Epithelial cell of proximal tubule (primary cell): ENCODE measurements at places on chromosomes 3 and 15.

DNA sequence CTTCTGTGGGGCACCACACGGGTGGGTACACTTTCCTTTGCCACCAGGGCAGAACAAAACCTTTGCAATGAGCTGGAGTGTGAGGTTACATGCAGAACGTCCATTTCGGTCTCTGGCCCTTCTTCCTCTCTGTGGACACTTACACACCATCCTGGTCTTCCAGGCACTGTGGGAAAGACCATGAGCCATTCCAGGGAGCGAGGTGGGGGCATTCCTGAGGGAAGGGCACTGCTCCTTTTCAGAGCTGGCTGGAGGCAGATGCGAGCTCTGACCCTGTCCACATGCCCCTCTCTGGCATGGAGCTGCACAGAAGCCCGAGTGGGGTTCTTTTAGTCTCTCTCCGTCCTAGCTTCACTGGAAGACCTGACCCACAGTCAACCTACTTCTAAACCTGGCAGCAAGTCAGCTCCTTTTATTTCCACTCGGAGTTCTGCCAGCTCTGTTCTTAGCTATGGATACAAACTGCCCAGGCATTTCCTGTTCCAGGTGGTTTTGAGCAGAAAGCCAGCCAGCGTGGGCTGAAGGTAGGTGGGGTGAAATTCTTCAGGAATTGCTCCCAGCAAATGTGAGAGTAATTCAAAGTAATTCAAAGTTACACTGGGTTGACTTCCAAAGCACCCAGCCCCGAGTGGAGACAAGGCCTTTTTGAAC is 281.4 kb downstream of the ADAMTS17 start:
- DNase-seq: peak; percentile 30

DNA sequence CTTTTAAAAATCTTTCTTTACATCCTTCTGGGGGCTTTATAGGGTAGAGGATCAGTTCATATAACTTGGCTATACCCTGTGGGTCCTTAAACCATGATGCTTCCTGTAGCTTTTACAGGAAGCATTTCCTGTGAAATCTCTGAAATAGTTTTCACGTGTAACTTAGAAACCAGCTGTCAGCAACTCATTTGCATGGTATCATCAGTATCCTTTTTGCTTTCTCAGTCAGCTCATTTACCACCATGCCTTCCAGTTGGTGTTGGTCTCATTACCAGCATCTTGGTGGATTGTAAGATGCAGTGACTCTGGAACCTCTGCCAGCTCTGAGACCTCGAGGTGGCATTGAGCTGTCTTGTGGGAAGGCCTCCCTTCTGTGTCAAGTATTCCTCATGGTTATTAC is 96.7 kb upstream of the MYZAP start:
- DNase-seq: no peak

GRCh38 chr3:124276539-124277143 is 284.7 kb upstream of the ROPN1 start:
- no peak for DNase-seq

DNA sequence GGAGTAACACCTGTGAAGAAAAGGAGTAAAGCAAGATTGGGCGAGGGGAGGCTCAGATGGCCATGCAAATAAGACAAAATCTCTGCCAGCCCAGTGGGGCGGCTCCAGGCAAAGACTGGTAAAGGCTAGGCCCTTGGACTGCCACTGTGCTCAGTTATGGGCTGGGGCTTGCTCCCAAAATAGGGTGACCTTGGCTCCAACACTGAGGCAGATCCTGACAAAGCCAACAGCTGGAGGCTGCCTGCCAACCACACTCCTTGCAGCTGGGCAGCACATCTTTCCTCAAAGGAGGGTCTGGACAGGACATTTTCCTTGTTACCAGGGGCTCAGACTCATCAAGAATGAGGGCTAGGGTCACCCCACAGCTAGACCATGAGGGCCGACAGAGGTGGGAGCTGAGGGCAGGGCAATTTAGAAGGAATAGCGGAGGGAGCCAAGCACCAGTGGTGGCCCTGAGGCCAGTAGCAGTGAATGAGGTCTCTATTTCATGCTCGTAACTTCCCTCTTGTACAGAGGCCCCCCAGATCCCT is 86.1 kb downstream of the CHRD start:
- DNase-seq: no peak

DNA sequence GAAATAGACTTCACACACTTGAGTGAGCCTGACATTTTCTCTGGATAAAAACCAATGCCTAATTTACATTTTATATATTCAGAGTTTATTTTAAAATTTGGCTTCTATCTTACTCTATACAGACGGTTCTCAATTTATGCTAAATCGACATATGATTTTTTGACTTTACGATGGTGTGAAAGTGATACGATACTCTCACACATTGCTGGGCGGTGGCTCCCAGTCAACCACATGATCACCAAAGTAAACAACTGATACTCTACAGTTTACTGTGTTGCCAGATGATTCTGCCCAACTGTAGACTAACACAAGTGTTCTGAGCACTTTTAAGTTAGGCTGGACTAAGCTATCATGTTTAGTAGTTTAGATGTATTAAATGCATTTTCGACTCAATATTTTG is 25.1 kb upstream of the GADL1 start:
- DNase-seq: no peak

GRCh38 chr3:61573441-61573840 is 12.1 kb downstream of the PTPRG start:
- no peak for DNase-seq

- no peak for DNase-seq
Observed at GRCh38 chr3:98525494-98525893, 2.8 kb upstream of the CLDND1 start.

GRCh38 chr15:36831904-36832287 is 252.5 kb downstream of the CDIN1 start:
- DNase-seq: no peak

DNA sequence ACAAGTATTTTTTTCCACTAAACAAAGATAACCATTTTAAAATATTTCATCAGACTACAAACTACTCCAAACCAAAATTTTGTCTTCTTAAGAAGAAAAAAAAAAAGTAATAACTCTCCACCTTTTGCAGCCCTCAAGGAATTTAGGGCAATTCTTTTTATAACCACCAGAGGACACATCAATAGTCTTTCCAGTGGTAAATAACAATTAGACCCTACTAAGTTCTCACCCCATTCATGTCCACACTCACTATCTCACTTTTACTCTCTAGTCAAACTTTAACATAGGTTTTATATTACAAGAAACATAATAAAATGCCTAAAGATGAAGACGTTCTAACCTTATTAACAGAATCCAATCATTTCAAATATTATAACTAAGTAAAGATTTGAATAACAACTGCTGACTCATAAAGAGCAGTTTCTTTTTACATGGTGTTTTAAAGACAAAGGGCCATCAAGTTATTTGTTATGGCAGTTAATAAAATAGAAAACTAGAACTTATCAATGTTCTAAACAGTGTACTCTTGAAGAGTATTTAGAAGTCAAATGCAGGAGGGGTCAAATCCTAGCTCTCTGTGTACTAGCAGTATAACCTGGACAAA is 33.0 kb downstream of the CCDC39 start:
- no peak for DNase-seq
